ENCODE measurements at places on chromosomes 2 and 18.

GRCh38 chr2:114083717-114084387 is 194.0 kb downstream of the ACTR3 start:
- no peak for DNase-seq

GRCh38 chr2:187566266-187566665 is 12.0 kb upstream of the TFPI start:
- no peak for DNase-seq

GRCh38 chr18:77702686-77703085 is 453.0 kb downstream of the GALR1 start:
- DNase-seq = no peak

- DNase-seq = no peak
These were observed 211.4 kb upstream of the LRRTM1 start for GRCh38 chr2:80515964-80516363.

DNA sequence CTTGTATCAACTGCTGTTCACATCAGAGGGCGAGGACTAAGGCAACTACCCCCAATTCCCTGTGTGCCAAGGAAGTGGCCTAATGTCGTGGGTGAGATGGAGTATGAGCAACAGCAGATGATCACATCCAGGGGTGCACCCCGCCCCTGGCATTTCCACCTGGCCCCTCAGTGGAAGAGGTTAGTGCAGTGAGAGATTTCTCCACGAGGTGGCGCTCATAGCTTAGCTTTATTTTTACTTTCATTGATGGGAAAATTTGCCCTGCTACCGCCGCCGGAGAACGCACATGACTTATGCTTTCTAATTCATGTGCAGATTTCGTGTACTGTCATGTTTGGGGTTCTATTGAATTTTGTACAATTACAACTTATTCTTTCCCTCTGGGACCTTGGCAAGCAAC is 470.6 kb upstream of the MEX3C start:
- DNase-seq = no peak

DNA sequence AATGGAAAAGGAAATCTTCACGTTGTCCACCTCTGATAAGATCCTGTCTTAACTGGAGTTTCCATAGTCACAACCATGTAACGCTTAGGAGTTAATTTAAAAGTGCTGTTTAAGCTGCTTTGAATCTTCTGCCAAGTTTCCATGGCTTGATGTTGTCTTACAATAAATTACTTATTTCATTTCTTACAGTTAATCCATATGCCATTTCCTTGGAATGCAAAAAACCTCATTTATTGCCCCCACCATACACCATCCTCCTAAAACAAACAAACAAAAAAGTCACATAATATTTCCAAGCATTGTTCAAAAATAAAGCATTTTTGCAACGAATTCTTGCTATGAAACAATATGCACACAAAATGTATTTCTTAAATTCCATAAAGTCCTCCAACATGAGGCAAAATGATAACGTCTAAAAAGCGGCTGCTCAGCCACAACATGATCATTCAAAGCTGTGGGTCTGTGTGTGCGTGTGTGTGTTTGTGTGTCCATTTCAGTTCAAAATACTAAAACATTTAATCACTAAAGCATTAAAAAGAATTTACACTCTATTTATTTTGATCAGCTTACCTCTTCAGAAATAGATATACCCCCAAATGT is 46.8 kb upstream of the PXDN start:
- DNase-seq = no peak

- no peak for DNase-seq
These were observed 109.7 kb upstream of the GLI2 start for GRCh38 chr2:120625865-120626560.

- DNase-seq = no peak
These were observed 135.1 kb upstream of the SMAD2 start for GRCh38 chr18:48065601-48065995.

GRCh38 chr2:190350371-190350770 is 7.0 kb downstream of the INPP1 start:
- no peak for DNase-seq
